CD4-positive, alpha-beta T cell treated with Interleukin-15 for 4 hours (primary cell): ENCODE measurements at places on chromosomes 2 and 18.

- no peak for DNase-seq
Measured at GRCh38 chr2:234608946-234609345, 112.1 kb upstream of the ARL4C start.

- DNase-seq = no peak
Measured at GRCh38 chr2:177549171-177549570, 156.6 kb downstream of the AGPS start.

DNA sequence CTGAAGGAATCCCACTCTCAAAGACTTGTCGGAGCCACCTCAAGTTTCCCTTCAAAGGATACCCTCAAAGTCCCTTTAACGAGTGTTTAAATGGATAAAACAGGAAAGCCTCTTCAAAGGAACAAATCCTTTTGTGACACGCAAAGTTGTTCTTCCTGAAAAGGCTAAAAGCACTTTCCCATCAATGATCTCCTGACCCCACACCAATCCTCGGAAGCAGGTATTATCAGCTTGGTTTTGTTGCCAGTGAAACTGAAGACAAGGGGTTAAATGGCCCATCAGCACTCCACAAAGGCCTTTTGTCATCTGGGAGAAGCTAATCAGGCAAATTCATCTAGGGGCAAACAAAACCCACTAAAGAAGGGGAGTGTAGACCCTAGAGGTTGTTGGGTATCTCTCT is 418.0 kb upstream of the ID2 start:
- no peak for DNase-seq

- DNase-seq = no peak
Measured at GRCh38 chr18:26764586-26764985, 100.9 kb downstream of the AQP4 start.

- DNase-seq = peak; percentile 70
Measured at GRCh38 chr2:96528006-96528699, 8.4 kb upstream of the ARID5A start.

GRCh38 chr18:8519102-8519501 is 90.1 kb upstream of the RAB12 start:
- no peak for DNase-seq

DNA sequence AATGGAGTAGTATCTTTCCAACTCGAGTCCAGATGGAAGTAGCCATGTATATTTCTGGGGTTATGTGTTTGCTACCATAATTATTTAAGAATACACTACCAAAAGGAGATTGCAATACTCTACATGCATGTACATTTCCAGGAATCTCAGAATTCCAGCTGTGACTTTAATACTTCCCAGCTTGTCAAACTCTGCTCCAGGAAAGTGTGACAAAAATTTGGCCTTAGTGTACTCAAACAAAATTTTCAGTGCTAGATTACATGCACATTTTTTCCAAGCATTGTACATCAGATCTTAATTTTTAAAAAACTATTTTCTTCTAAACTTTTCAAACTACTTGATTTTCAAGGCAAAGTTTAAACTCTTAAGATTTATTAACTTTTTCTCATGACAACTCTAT is 1791.6 kb downstream of the SUCLG1 start:
- no peak for DNase-seq

DNA sequence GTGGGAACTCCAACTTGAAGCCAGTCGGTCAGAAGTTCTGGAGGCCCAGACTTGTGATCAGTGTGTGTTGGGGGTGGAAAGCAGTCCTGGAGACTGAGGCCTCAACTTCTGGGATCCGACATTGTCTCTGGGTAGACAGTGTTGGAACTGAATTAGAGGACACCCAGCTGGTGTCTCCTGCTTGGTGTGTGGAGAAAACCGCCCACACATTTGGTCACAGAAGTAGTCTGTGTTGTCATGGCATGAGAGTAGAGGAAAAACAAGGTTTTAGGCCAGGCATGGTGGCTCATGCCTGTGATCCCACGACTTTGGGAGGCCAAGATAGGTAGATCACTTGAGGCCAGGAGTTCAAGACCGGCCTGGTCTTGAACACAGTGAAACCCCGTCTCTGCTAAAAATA is 51.5 kb downstream of the PUM2 start:
- no peak for DNase-seq

- DNase-seq = no peak
Measured at GRCh38 chr2:228913176-228913575, 357.9 kb downstream of the PID1 start.

DNA sequence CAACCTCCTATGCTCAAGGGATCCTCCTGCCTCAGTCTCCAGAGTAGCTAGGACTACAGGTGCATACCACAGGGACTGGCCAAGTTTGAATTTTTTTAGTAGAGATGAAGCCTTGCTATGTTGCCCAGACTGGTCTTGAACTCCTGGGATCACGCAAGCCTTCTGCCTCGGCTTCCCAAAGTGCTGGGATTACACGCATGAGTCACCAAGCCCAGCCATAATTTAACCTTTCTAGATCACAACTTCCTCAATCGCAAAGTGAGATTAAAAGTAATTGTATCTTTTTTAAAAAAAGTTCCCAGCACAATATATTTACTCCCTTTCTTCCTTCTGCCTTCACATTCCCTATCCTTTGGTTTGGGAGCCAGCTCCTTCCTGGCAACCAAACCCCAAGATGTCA is 5.8 kb upstream of the PPP1CB start:
- DNase-seq = no peak

GRCh38 chr2:28610583-28611201 is 114.8 kb downstream of the PLB1 start:
- DNase-seq = peak; percentile 32

- DNase-seq = no peak
Measured at GRCh38 chr2:222669353-222669752, 2.1 kb upstream of the MOGAT1 start.

DNA sequence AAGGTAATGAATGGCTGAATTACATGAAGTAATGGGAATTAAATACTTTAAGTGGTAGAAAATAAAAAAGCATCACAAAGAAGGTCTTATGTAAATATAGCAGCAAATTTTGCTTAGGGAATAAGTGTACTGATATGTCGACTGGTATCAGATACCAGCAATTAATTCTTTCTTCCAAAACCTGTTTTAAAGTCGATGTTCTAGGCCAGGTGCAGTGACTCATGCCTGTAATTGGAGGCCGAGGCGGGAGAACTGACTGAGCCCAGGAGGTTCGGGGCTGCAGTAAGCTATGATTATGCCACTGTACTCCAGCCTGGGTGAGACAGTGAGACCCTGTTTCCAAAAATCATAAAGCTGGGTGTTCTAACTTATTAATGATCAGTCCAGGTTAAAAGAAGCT is 30.3 kb downstream of the SP3 start:
- DNase-seq = no peak

DNA sequence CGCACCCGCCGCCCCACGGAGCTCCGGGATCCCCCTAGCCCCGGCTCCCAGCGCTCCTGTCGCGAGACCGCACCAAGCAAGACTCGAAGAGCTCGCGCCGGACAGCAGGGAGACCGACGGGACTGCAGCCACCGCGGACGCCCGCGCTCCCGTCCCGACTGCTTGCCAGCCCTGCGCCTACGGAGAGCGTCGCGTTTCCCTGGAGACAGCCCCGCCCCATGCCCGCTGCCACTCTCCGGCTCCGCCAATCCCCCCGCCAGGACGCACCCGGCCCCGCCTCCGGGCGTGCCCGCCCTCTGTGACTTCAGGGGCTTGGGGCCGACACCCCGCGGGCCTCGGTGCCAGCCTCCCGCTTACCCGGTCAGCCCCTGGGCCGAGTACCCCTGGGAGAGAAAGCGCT is at the start of gene ANKMY1:
ANKMY1 (minus strand) TSS at position 181 of the 400 bp plus-strand sequence. CDS start 653 bp downstream, outside the sequence.
- peak; percentile 65 for DNase-seq

DNA sequence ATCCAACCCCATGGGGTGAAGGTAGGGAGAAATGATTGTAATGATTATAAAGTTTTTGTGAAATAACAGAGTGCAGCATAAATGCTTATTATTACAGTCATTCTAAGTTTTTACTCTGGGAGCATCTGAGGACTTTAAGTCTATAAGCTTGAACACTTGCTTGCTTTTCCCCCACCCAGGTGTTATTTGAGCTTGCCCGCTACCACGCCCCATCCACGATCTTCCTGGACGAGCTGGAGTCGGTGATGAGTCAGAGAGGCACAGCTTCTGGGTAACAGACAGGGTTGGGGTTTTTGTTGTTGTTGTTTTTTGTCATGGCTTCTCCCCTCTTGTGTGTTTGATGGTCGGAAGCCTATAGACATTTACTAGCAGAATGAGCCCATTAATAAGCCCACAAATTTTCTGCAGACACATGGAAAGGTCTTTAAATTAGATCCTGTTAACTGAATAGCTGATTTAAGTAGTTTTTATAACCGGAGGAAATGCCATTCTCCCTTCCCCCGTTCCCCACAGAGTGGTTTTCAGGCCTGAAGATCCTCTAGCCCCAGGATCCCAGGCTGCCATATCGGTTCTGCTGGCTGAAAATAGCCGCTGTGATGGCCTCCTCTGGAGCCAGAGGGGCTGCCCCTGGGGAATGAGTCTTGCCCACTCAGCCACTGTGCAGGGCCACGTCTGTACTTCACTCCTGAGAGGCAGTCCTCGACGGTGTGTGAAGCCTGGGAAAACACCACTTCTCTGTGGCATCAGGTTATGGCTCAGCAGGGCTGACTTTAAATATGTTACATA is 39.9 kb upstream of the ELOA2 start:
- DNase-seq = no peak

GRCh38 chr2:170742896-170743529 is 27.2 kb upstream of the ERICH2 start:
- DNase-seq = no peak

DNA sequence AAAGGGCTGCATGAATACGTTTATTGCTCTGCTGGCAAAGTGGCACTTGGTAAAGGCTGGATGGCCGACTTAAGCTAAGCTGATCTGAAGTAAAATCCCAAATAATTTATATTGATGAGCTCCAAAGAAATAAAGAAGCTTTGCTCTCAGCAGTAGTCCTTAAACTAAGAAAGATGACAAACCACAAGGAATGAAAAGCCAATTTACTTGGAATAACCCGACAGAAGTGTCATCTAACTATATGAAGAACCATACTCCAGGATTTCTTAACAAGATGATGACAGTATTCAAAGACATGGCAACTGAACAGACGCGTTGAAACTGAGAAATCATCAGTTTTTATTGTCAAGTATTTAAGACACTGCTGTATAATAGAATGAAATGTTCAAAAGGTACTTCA is 294.1 kb downstream of the PDE11A start:
- no peak for DNase-seq

- no peak for DNase-seq
Measured at GRCh38 chr2:37405781-37406180, 61.4 kb downstream of the QPCT start.

GRCh38 chr2:216539120-216539519 is 40.5 kb downstream of the RPL37A start:
- no peak for DNase-seq

DNA sequence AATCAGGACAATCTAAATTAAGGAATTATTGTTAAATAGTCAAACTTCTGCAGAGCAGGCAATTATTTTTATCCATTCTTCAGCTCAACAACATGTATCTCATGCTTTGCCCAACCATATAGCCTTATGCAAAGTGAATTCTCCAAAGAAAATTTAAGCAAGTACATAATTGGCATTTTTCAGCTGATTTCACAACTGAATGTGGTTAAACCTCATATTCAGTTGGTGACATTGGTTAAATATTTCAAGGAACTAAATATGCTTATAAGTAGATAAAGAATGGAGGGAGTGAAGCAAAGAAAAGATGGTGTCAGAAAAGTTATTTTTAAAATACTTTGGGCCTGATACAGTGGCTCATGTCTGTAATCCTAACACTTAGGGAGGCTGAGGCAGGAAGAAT is 816.2 kb downstream of the NRXN1 start:
- DNase-seq = no peak
